Skin of body (tissue), 3 donors: ENCODE measurements at places on chromosomes 12 and 14.

DNA sequence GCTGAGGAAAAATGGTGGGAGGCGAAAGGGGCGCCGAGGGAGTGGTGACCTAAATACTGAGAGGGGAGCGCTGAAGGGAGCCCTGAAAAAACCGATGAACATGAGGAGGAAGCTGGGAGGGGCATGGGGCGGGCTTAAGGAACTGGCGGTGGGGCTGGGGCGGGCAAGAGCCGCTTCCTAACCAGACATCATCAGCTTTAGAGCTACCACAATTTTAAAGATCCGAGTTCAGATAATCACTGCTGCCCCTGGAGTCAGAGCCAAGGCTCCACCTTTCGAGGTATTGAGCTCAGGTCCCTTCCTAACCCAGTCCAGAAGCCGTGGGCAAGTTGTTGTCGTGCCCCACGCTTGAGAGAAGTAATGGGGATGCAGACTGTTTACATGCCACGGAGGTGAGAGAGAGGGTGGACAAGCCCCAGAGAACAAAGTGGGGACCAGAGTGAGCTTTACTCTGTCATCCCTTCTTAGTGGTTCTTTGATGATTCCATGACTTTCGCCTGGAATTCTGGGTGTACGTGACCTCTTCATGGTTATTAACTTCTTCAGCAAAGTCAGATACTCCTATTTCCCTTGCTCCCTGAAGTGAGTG lies 393 bp downstream of the ORMDL2 start:
- no peak for DNase-seq

DNA sequence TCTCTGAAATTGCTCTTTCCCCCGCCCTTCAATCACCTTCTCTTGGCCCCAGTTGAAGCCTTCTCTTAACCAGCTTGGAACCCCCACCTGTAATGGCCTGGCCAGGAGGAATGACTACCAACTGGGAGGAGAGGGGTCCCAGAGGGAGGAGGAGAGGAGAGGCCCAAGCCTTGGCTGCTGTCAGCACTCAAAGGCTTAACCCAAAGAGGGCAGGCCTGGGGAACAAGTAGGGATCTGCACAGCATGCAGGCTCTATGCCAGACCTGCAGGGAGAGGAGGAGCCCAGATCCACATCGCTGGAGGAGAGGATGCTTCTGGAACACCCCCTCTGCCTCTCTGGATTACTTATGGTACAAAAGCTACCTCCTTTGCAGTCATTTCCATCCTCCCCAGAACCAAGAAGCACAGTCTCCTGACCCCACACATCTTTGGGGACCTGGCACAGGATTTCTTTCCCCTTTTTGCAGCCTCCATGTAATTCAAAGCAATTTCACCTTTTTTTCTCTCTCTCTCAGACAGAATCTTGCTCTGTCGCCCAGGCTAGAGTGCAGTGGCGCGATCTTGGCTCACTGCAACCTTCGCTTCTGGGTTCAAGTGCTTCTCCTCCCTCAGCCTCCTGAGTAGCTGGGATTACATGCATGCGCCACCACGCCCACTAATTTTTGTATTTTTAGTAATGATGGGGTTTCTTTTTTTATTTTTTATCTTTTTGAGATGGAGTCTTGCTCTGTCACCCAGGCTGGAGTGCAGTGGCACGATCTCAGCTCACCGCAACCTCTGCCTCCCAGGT lies 6.2 kb downstream of the RARG start:
- DNase-seq, result no peak

- DNase-seq, result no peak
These were observed 332.6 kb downstream of the SLC16A7 start for GRCh38 chr12:59928416-59928815.

- DNase-seq, result no peak
These were observed 63.4 kb downstream of the PPP1R36 start for GRCh38 chr14:64612971-64613666.

DNA sequence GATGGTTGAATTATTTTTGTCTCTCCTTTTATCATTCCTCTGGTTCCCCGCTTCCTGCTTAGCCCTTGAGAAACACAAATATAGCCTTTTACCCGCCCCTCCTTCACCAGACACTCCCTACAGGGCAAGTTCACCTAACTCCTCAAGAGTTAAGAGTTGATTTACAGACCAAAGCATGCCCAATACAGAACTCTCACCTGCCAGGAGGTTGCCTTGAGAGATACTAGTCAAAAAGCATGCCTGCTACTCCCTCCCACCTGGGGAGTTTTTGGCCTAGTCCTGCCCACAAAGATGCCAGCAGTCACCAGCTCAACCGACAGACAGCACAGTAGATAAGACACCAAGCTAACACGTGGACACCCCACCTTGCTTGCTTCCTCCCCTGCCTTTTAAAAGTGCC lies 11.2 kb downstream of the LGMN start:
- no peak for DNase-seq

DNA sequence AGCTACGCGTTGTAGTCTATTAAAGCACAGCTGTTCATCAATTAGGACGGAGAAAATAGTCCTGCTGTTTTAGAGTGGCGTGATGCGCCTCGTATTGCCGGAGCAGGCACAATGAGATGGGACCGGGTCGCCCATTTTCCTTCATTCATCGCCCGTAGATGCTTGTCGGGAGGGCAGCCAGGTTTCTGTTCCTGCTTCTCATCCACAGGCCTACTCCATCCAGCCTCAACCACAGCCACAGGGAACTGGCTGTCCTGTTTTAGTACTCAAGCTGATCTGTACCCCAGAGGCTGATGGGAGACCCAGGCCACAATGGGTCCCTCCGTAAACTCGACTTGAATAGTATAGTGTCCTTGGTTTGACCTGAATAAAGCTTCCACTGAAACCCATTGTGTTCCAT lies 264.0 kb downstream of the VRK1 start:
- DNase-seq, result no peak

- DNase-seq, result no peak
These were observed 9.4 kb upstream of the PLBD2 start for GRCh38 chr12:113348849-113349536.

- no peak for DNase-seq
These were observed 68.9 kb downstream of the CEP128 start for GRCh38 chr14:80872645-80873044.

DNA sequence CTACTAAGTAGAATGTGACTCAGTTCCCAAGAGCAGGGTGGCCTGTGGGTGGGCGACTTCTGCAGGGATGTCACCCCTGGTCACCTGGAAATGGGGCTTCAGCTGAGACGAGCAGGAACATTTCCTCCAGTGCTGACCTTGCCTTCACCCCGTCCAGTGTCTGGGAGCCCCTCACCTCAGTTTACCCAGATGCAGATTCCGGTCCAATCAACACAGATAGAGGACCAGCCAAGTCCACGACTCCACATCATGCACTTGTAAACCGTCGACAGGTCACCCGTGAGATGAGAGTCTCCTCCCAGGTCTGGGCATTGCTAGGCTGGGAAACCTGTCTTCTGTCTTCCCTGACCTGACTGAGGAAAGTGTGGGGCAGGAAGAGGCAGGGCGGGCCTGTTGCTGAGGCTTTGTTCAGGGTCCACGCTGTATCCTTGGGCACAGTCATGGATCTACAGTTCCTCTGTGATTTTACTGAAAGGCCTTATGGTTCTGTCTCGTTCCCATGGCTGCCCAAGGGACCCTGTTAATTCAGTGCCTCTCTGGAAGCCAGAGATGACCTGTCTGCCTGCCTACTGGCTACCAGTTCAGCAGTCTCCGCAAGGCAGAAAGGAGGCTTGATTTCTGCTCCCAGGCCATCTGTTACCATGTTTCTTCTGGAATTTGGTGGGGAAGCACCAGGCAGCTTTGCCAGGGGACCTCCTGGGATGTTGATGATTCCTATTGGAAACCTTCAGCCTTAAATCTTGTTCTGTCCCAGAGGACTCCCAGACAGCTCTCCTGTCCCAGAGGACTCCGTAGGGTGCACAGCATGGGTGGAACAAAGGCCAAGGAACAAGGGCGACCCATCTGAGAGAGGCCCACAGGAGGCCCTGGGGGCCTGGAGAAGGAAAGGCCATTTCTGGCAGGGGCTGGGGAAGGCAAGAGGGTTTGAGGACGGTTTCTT lies 288.5 kb upstream of the RTL1 start:
- peak; percentile 7 for DNase-seq

DNA sequence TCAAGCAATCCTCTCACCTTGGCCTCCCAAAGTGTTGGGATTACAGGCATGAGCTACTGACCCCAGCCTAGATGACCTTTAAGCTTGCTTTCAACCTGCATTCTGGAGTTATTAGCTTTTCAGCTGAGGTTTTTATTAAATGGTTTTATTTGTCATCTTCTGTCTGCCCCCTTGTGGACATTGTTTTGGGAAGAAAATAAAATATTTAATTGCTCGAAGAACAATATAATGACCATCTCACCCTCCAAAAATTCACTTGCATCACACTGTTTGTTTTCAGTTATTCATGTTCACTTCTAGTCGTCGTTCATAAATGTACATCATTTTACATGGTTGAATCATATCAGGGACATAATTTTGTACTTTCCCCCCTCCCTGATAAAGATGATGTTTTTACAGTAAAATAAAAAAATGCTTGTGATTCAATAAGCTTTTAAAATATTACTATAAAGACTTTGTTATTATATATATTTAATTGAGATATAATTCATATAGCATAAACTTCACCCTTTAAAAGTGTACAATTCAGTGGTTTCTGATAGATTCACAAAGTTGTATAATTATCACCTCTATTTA lies 10.1 kb upstream of the SPATS2 start:
- no peak for DNase-seq

DNA sequence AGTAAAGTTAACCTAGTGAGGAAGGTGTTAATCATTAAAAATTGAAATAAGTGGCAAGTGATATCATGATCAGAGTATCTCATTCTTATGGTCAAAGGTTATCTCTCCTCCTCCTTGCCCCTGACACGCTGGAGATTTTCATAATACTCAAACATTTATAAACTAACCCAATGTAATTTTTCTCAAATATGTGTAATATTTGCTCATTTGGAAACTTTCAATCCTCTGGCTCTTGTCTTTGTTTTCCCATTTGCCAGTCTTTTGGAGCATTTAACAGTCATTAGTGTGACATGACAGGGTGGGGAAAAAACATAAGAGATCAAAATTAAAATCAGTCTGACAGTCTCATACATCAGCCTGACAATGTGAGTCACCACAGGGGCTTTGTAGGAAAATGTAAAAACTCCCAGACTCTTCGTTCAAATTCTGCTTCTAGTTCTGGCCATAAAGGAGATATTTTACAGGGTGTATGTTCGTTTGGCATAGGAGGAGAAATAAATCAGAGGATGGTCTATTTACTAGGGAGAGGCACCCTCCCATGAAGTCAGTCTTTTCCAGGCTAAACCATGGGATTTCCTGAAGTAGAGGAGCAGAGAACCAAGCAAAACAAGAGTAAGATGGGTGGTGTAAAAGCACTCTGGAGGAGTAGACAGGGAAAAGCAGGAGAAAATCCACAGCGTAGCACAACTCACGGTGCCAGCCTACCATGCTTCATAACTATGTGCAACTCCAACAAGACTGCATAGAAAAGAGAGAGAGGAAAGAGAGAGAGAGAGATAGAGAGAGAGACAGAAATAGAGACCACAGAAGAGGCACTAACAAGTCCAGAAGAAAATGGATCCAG lies 369.2 kb upstream of the PDE3A start:
- DNase-seq, result no peak

DNA sequence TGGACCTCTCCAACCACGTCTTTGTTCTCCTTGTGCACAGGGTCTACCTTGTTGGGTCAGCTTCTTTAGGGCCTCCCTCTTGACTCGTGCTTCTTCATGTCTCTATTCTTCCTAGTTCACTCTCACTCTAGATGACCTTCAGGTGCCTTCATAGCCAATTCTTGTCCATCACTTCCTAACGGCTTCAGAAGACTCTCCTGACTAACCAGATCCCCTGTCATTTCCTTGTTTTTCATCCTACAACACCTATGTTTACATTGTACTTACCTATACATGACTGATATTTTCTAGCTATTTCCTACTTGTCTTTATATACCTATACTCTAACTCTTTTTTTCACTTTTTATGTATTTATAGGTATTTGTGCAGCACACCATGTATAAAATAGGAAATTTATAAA lies 117.1 kb downstream of the RPS6KA5 start:
- DNase-seq, result no peak

GRCh38 chr14:63277591-63278183 lies 41.0 kb downstream of the GPHB5 start:
- no peak for DNase-seq

GRCh38 chr14:52111583-52111982 lies 42.7 kb upstream of the NID2 start:
- DNase-seq, result no peak

DNA sequence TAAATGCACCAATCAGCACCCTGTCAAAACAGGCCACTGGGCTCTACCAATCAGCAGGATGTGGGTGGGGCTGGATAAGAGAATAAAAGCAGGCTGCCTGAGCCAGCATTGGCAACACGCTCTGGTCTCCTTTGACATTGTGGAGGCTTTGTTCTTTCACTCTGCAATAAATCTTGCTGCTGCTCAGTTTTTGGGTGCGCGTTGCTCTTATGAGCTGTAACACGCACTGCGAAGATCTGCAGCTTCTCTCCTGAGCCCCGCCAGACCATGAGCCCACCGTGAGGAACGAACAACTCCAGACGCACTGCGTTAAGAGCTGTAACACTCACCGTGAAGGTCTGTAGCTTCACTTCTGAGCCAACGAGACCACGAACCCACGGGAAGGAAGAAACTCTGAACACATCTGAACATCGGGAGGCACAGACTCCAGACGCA lies 8.4 kb upstream of the PIANP start:
- DNase-seq, result no peak

DNA sequence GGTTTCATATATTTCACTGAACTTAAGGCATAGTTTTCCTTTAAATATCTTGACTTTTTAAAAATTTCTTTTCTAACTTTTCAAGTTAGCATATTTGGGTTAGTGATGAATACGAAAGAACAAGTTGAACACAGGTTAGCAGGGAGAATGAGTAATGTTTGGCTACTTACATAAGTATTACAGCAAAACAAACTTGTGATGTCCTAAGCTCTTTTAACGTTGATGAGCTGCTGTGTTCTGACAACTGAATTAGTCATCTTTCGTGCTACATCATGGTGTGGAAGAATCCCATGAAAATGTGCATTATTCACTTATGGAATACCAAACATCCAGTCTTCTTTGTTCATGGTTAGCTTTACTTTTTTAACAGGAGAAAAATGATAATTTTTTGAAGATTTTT lies 36.3 kb upstream of the PDZRN4 start:
- DNase-seq, result no peak
